Activated CD8-positive, alpha-beta memory T cell treated with anti-CD3 and anti-CD28 coated beads for 1 hour (primary cell): ENCODE measurements at places on chromosomes 2 and 18.

DNA sequence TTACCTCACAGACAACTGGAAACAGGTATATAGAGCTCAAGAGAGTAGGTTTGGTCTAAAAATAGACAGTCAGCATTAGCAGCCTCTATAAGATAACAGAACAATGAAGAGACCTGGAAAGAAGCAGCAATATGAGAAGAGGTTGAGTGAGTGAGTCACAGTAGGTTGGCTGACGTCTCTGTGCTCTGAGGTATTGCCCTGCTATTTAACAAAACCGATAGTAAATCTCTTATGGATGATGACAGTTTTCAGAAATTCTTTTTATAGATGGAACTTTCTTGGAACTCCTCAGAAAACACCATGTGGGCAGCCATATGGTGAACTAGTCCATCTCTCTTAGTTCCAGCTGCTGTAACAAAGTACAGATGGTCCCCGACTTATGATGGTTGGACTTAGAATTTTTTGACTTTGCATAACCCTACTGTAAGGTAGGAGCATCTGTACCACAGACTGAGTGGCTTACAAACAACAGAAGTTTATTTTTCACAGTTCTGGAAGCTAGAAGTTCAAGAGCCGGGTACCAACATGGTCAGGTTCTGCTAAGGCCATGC lies 123.5 kb downstream of the MBD2 start:
- DNase-seq = no peak

- DNase-seq = no peak
These were observed 451.4 kb downstream of the TNS1 start for GRCh38 chr2:217551252-217551899.

DNA sequence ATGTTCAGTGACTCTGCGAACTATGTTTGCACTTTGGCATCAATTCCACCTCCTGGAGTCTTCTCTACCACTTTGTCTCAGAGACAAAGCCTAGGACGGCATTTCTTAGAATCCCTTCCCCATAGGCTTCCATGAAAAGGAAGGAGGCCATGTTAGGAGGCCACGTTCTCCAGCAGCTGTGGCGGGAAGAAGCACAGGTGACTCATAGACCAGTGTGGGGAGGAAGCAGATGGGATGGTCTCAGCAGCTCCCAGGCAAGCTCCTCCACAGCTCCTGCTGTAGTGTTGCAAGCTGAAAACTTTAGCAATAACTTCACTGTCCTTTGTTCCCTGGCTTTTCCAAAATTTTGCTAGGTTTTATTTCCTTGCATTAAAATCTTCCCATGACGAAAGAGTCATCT lies 781.3 kb upstream of the ID2 start:
- no peak for DNase-seq

DNA sequence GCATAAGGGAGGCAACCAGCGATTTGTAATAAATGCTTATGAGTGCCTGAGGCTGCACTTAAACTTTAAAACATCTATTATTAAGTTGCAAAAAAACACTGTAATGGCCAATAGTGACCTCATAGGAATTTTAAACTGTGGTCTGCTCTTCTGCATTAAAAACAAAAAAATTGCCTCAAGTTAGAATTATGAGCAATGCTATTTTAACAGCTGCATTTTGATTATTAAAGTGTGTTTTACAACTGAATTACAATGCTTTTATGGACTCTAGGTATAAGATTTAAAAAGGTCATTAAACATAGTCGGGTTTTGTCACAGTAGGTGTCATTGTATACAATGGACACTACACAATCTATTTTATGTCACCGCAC lies 528.7 kb upstream of the FANCL start:
- no peak for DNase-seq

DNA sequence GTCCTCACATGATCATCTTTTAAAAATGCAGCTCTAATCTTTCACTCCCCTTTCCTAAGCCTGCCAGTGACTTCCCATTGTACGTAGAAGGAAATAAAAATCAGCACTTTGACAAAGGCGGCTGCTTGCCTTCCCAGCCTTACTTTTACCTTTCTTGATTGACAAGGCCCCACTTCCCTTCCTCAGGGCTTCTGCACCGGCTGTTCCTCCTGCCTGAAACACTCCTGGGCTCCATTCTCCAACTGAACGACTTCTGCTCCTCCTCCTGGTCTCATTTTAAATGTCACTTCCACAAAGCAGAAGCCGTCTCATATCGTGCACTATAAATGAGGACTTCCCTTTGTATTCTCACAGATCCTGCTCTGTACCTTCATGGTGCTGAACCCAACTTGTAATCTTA lies 56.1 kb downstream of the OSBPL6 start:
- no peak for DNase-seq

DNA sequence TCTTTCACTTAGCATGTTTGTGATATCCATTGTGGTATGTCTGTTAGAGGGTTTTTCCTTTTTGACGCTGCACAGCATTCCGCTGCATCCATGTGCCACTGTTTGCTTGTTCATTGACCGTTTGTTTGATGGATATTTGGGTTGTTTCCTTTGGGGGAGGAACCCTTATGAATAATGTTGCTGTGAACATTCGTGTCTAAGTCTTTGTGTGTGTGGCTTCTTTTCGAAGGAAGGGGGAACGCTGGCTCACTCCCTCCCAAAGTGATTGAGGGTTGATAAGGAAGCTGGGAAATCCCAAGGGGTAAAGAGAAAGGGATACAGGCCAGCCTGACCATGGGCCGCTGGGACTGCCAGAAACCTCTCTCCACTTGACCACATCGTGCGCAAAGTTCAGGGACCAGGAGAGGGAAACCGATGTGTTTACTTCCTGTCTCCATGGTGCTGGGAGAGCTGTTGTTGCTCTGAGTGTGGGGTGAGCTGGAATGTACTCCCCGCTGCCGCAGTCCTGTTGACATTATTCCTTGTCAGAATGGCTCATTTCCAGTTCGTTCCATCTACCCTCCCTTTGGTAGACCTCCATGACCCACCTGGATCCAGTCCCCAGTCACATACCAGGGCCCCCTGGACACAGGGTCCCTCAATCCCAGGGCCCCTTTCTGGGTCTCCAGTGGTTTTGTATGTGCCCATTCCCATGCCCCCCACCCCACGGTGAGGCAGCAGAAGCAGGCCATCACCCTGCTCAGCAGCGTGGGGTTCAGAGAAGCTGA lies 39.6 kb downstream of the HS1BP3 start:
- DNase-seq = no peak

- DNase-seq = no peak
These were observed 13.1 kb downstream of the CTLA4 start for GRCh38 chr2:203880557-203881125.

DNA sequence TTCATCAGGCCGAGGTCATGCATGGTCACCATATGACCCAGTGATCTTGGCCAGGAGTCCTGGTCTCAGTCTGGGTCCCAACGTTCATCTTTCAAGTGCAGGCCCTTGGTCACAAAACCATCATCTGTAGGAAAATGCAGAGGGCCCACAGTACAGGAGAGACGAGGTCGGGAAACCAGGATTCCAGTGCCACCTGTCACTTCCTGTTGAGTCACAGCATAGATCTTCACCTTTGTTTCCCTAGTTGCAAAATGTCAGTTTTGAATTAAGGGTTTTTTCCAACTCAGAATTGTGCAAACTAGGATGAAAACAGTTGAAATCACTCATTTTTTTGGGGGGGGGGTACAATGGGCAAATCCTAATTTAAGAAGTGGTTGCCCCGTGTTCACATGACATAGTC lies 162.2 kb downstream of the INSIG2 start:
- no peak for DNase-seq

DNA sequence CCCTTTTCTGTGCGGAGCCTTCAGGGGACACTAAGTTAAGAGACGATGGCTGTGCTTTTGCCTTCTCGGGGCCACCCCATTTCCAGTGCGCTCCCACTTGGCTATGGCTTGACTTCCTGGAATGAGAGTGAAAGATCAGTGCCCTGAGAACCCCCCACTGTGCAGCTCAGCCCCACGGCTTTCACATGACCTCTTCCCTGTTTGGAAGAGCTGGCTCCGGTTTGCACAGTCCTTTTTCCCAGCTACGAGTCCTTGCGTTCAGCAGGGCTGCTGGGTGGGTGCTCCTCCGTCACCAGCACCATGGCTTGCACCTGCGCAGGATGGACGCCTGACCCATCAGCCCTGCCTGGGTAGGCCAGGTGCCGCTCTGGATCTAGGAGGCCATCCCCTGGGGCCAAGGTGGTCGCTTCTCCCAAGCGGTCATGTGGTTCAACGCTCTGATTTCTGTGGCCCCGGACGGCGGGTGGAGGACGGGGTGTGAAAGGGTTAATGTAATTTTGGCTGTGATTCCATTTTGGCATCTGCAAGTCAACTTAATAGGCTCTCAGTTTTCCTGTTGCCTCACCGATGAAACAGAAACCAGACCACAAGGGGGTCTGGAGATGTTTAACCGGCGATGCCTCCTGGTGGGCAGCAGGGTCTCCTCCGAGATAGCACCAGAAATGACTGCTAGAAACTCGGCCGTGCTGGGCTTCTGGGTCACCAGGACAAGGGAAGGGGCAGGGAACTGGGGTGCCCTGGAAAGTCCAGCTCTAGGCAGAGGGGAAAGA lies 113.1 kb upstream of the HAAO start:
- DNase-seq = no peak

DNA sequence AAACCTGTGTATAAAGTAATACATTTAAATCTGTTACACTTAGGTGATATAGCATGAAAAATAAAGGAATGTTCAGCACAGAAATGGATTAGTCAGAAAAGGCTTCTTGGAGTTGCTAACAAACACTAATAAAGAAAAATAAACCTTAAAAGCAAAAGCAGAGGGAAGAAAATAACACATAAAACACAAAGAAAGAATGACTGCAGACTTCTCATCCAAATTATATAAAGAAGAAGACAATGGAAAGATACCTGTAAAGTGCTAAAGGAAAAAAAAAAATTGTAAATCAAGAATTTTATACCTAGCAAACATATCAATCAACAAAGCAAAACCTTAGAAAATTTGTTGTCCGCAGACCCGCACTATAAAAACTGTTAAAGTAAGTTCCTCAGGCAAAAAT lies 63.6 kb downstream of the EXOC6B start:
- no peak for DNase-seq

DNA sequence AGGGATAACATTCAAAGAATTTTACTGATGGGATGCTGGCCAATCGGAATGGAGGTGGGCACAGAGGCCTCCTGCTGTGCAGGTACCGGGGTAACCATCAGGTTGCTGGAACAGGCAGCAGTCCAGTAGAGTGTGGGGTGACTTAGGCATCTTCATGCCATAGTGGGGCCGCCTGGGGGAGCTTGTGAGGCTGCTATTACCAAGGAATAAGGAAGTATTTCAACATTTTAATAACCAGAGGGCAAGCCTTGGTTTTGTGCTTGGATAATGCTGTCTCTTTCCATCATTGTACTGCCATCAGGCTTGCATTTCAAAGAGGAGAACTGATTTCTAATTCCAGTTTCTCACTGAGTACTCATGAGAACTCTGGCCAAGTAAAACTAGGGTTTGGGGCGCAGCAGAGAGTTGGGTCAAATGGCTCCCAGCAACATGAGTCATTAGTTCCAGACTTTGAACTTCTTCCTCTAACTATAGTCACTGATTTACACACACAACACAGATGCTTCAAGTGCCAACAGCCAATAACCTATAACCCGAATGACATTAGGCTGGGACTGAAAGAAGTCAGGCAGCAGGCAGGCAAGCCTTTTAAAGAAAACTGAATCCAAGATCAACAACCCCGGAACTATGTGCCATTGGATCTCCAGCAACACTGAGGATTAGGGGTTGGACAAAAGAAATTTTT lies 56.1 kb upstream of the FHL2 start:
- DNase-seq = no peak

GRCh38 chr2:84946204-84947009 lies 24.6 kb upstream of the KCMF1 start:
- DNase-seq = peak; percentile 24

- DNase-seq = no peak
These were observed 50.8 kb downstream of the PTPRM start for GRCh38 chr18:7617738-7618422.

DNA sequence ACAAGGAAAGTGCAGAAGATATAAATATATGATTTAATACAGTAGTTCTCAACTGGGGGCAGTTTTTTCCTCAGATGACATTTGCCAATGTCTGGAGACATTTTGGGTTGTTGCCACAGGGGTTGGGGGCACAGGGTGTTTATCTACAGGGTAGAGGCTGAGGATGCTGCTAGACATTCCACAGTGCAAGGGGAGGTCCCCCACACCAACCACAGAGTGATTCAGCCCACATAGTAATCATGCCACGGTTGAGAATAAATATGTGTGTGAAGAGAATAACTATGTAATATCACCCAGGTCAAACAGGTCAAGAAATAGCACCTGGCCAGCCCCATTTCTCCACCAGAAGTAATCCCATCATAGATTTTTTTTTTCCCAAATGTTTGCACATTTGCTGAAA lies 17.9 kb downstream of the DYSF start:
- no peak for DNase-seq

DNA sequence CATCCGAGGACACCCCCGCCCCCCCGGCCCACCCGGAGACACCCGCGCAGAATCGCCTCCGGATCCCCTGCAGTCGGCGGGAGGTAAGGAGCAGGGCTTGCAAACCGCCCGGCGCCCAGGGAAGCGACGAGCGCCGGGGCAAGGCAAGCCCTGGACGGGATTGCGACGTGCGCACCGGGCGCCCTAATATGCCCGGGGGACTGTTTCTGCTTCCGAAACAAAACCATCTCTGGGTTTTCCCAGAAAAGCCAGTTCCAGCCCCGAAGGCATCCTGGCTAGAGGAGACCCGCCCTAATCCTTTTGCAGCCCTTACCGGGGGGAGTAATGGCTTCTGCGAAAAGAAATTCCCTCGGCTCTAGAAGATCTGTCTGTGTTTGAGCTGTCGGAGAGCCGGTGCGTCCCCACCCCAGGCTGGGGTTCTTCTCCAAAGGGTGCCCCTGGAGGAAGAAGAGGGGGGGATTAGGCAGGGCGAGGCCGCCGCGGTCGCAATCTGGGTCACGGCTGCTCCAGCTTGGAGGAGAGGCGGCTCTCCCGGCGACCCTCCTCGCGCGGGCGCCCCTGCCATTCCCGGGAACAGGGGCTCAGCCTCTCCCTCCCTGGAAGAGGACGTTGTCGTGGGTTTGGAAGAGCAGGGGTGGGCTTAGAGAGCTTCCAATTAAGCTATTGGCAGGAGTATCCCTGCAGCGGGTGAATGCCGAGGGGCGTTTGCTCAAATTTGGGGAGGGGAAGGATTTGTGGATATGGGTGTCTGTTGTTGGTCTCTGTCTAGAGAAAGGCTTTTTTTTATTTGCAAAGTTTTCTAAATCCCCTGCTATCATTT lies 521 bp downstream of the MYCN start:
- DNase-seq = no peak
